ENCODE measurements at places on chromosomes 7 and 10. TPM values are rescaled to one million over a fixed set of nuclear protein-coding genes. Genes with fewer than 3 reads are reported as not detected.

- DNase-seq: no peak
Observed at GRCh38 chr10:44380829-44381600, 3.9 kb downstream of the CXCL12 start.

DNA sequence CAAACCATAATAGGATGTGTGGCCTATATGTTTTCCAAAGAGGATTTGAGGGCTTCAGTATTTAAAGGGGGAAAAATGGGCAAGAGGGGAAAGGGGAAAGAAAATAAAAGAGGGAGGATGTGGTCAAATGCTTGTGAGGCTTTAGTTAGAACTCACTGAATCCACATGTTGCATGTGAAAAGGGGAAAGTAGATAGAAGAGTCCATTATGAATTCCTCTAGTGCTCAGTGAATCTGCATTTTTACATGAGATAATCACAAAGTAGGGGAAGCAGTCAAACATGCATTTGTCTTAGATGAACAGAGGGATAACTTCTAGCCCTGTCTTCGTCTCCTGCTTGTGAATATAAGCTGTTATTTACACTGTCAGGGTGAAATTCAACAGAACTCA lies 24.6 kb upstream of the AKAP9 start:
- DNase-seq: no peak

- no peak for DNase-seq
Observed at GRCh38 chr7:32639122-32639521, 143.8 kb downstream of the AVL9 start.

DNA sequence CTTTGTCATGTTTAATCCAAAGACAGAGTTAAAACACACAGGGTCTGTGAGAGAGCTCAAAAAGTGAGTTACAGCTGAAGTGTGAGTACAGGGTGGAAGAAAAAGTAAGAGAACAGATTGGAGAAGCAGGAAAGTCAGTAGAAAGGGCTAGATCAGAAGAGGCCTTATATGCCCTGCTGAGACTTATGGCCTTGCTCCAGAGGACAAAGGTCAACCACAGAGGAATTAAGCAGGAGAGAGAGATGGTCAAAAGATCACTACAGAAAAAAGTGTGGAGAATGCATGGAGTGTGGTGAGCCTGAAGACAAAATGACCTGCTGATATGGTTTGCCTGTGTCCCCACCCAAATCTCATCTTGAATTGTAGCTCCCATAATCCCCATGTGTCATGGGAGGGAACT lies 213.8 kb downstream of the NEBL start:
- no peak for DNase-seq

GRCh38 chr7:3162289-3162688 lies 118.6 kb upstream of the CARD11 start:
- DNase-seq: no peak

The NODAL gene
- not detected for total RNA-seq

The WIPF3 gene
- total RNA-seq: 4.6 TPM

The AKR1B15 gene
- total RNA-seq: not detected

The GPC2 gene
- 1.0 TPM for total RNA-seq

- no peak for DNase-seq
Observed at GRCh38 chr7:5526100-5526905, 102.7 kb upstream of the TNRC18 start.
